Right forelimb (tissue), 1 donor: ENCODE measurements at places on chromosomes 3 and 15.

DNA sequence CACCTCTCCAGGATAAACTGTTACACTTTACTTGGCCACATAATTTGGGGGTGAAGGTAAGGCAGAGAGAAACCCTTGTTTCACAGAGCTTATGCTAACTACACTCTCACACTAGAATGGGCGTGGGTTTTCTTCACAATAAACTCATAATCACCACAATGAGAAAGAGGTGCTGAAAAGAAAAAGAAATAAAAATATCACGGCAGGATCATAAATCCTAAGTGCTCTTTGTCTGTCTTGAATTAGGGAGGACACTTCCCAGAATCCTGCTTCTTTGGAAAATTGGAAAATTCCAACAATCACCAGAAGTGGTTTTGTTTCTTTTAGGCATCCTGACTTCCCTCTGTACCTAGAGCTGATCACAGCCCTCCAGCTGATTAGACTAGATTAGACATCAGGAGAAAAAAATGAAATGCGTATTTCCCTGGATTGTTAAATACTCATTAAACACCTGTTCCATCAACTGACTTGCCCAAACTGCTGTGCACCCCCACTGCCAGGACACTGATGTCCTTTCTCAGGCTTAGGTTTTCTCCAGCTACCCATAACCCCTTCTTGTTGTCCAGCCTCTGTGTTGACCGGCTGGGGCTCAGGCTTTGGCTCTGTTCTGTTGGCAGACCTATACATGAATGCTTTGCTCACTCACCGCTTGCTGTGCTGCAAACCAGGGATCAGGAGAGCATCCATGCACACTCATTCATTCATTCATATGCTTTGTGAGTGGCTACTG is 41.6 kb upstream of the ACKR4 start:
- DNase-seq: no peak

DNA sequence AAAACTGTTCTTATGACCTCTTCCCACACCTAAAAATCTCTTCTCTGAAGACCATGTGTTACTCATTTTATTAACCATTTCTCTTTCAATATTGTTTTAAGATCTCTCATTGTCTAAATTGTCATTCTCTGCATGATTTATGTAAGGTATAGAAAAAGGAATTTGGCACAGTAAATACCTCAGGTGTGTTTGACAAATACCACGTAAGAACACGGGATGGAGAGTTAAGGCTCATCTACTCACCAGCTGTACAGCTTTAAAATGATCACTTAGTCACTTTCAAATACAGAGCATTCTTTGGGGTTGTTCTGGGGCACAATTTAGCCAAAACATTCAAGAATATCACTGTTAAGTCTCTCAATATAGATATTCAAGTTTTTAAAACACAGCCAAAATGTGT is 627.1 kb downstream of the MCTP2 start:
- no peak for DNase-seq

- DNase-seq: no peak
These were observed 14.1 kb upstream of the MYH15 start for GRCh38 chr3:108524537-108524936.

GRCh38 chr3:183991403-183991802 is 26.3 kb downstream of the ABCC5 start:
- DNase-seq: no peak
